ENCODE measurements at places on chromosomes 11 and 22.

GRCh38 chr22:40620464-40621046, 16.0 kb downstream of the MRTFA start:
- DNase-seq: no peak

DNA sequence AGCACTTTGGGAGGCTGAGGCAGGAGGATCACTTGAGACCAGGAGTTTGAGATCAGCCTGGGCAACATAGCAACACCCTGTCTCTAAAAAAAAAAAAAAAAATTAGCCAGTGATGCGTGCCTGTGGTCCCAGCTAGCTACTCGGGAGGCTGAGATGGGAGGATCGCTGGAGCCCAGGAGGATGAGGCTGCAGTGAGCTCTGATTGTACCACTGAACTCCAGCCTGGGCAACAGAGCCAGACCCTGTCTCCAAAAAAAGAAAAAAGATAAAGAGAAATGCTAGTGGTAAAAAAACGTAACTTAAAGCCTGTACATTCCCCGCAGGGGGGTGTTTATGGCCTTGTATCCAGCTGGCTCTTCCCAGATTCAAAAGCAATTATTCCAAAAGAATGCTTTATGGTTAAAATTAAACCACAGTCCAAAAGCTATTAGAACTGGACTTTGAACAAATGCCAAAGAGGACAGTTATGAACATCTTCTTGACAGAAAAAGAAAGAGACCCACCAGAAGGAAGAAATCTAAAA, 16.4 kb upstream of the SNX32 start:
- DNase-seq: no peak

GRCh38 chr11:77042111-77042726, 8.0 kb downstream of the B3GNT6 start:
- no peak for DNase-seq

GRCh38 chr22:23061471-23062280, 8.6 kb upstream of the GNAZ start:
- DNase-seq: no peak

- no peak for DNase-seq
These were observed 10.4 kb upstream of the TCF20 start for GRCh38 chr22:42280836-42281235.

Data from glutamatergic neuron (in vitro differentiated cells).